ENCODE measurements at places on chromosomes 11 and 22.

DNA sequence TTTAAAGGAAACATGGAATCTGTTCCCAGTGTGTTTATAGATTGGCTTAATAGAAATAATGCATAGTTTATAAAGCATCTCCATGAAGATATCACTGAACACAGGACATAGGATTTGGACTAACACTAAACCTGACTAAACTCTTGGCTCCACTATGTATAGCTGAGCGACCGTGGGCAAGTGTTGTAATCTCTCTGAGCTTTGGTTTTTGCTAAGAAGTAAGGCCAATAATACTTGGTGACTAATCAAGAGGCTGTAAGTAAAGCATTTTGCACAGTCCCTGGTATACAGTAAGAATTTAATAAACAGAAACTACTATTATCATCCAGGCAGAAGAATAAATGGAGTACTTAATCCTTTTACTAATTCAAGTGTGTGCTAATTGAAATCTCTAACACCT lies 125.5 kb upstream of the MTMR2 start:
- DNase-seq, result no peak

DNA sequence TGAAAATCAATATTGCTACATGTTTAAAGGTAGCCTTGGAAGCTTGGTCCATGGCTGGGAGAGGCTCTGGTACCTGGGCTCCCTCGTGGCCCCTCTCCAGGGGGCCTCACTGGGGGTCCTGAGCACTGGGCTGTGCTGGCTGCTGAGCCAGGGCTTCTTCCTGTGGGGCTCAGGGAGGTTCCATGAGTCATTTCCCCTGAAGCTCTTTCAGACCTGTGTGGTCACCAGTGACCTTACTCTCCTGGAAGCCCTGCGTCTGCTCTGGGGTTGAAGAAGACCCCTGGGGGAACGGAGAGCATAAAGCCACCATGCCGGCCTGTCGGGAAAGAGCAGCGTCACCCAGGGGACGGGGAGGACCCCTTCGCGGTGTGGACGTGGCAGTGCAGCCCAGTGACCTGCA lies 389.0 kb downstream of the TBC1D22A start:
- DNase-seq, result no peak

DNA sequence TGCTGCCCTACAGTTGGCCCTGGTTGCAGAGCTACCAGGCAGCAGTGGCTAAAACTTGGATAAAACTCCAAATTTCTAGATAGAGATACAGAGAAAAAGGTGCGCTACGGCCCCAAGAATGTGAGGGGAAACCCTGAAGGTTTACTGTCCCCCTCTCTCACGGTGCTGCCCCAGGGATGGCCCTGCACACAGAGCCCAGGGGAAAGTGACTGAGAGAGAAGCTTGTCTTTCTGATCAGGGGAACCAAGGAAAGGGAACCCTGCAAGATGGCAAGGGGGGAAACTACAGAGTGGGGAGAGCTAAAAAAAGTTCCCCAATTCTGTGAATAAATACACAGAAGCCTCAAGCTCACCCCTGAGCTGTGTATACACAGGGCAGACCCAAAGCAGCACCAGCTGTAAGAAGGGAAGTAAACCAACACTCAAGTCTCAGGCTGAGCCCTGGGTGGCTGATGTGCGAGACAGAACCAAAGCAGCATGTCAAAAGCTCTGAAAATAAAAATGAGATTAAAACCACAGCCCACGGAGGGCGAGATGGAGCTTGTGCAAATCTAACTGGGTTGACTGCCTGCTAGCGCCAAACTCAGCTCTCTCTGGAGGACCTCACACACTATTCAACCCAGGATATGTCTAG lies 22.1 kb downstream of the GNB1L start:
- DNase-seq, result no peak

DNA sequence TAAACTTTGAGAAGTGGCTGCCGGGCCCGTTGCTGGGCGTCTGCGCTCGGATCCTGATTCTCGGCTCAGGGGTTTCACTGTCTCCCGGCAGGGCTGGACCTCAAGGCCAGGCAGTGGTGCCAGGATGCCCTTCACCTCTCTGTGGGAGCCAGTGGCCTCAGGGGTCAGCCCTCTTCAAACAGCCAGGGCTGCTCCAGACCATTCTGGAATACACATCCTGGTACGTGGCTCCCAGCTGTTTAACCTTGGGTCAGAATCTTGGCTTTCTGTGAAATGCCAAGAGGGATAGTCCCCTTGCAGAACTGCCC lies 70.5 kb downstream of the MPPED1 start:
- DNase-seq, result no peak

GRCh38 chr22:47125603-47126002 lies 363.2 kb downstream of the TBC1D22A start:
- no peak for DNase-seq

DNA sequence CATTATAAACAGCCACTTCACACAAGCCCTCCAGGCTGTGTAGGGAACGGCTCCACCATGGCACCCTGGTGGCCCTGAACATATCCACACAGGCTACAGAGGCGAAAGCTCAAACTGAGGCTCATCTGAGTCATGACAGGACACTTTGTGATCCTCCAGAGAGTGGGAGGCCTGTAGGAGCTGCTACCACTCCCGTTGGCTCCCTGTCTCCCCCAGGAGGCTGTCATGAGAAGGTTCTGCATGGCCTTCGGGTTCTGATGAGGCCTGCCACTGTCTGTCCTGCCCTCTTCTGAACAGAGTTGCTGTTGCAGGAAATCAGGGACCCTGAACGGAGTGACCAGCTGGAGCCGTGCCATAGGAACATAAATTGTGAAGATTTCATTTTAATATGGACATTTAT lies 23.8 kb upstream of the ALDH3B2 start:
- no peak for DNase-seq
